ENCODE measurements at places on chromosomes 6 and 20.

GRCh38 chr6:147467428-147467827 is 41.1 kb upstream of the SAMD5 start:
- DNase-seq: no peak

GRCh38 chr6:88290411-88290810 is 124.3 kb upstream of the CNR1 start:
- no peak for DNase-seq

DNA sequence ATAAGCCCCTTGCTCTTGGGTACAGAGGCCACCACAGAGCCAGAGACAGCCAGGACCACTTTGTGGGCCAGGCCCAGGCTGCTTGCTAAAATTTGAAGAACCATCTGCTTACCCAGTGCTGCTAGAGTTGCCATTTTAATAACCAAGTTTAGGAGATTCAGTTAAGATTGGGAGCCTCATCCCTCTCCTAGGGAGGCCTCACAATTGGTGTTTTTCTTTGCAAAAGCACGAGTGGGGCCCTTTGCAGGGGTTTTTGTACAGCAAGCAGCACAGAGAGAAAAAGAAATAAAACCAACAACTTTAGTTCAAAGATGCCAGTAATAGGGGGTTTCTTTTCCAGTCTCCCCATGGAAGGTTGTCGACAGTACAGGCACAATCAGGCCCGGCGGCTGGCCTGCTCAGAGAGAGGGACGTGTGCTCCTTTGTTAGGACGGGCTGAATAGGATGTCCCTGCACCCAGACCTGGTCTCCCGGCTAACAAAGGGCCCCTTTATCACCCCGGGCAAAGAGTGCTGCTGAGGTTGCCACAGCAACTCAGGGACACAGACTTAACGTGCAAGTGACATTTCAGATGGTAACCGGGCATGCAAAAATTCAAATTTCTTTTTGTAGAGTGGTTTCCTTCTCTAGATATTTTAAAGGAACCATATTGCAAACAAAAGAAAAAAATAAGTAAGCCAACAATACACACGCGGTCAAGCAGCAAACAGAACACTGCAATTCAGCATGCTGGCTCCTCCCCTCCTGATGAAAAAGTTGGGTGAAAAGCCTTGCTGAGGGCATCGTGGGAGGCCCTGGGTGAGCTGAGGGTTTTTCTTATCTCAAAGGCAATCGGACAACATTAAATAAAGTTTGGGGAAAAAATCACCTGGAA is 10.5 kb upstream of the TOX2 start:
- no peak for DNase-seq

DNA sequence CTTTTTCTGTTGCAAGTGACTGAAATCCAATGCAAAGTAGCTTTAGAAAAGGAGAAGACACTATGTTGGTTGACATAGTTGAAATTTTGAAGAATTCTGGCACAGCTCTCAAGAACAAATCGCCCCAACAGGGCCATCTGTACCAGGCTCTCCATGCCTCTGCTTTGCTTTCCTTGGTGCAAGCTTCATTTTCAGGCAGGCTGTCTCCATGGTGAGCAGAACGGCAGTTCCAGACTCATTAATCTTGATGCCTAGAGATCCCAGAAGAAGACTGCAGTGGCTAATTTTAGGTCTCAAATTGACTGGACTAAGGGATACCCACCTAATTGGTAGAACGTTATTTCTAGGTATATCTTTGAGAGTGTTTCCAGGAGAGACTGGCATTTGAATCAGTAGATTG is 950.7 kb upstream of the FLRT3 start:
- DNase-seq: no peak

- DNase-seq: no peak
These were observed 8.7 kb upstream of the PTPRA start for GRCh38 chr20:2864626-2865025.

- DNase-seq: no peak
These were observed 132.2 kb upstream of the RREB1 start for GRCh38 chr6:6975459-6976111.

GRCh38 chr6:6725468-6726209 is 137.1 kb downstream of the LY86 start:
- DNase-seq: no peak

- DNase-seq: no peak
These were observed 517.5 kb downstream of the PREX1 start for GRCh38 chr20:48310305-48310704.

- no peak for DNase-seq
These were observed 26.0 kb downstream of the SLC2A10 start for GRCh38 chr20:46735436-46735835.

GRCh38 chr6:10794239-10794638 is 44.1 kb downstream of the MAK start:
- no peak for DNase-seq

DNA sequence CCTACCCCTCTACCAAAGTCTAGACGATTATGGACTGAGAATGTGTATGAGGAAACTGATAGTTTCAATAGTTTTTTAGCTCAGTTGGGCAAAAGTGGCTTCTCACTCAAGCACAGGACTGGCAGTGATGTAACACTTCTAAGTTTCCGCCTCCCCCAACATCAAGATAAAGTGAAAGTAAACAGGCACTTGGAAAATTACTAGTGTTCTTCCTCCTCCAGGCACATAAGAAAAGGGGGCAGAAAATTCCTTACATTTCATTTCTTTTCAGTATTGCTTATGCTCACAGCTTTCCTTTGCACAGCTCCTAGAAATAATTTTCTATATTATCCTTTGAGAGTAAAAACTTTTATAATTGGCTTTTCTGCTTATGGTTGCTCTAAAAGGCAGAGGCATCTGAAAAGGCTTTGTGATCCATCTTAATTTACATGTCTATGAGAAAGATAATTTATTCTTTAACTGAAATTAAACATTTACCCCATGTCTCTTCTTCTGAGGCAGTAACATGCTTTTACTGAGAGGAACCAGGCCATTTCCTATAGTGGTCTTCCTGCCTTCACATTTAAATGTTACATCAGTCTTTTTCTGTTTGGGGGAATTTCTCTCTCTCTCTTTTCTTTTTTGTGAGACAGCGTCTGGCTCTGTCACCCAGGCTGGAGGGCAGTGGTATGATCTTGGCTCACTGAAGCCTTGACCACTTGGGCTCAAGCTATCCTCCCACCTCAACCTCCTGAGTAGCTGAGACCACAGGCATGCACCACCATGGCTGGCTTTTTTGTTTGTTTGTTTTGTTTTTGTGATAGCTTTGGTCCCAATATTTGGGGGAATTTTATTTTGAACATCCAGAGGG is 65.0 kb upstream of the EEF1A1 start:
- DNase-seq: no peak

DNA sequence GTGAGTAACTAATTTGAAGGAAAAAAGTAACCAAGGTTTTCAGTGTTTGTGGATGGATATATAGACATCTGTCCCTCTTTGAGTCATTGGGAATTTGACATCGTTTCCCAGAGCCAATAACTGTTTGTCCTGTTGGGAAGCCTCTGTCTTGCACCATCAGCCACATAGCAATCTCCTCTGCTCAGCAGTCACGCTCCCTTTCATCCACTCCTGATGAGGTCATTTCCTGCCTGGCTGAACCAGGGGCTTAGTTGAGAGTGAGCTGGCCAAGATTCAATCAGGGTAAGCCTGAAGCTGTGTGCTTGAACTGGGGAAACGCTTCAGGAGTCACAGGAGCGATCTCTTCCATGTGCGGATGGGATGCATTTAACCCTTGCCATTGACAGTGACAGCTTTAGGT is 121.5 kb upstream of the FOXQ1 start:
- DNase-seq: no peak

DNA sequence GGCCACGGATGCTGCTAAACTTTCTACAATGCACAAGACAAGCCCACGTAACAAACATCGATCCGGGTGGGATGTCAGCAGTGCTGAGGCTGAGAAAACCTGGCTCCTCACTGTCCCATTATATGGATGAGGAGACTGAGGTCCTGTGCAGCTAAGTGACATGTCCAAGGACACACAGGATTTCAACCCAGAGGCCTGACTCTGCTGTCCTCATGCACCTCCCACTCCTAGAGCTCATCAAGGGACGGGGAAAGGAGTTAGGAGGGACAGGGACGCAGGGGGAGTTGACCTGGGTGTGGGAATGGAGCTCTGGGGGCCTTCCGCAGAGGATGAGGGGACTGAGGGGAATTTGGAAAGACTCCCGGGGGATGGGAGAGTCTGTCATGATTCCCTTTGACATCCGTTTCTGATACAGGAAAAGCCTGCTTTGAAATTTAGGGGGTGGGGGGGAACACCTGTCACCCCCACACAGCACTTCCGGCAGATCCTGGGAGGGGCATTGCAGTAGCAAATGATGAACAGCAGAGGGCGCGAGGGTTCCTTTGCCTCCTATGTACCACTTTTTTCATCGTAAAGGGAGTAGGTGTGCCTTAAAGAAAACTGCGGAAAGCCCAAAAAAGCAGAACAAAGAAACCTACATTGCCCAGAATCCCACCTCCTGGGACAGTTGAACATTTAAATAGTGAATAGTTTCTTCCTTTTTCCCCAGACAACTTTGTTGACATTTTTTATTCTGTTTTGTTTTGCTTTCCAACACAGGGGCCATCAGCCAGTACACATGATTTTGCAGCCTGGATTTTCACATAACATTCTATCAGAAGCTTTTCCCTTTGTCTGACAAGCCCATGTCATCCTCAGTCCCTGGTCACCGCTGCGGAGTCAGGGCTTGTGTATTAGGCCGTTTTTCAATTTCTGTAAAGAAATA is 48.6 kb downstream of the SLC2A10 start:
- DNase-seq: no peak

DNA sequence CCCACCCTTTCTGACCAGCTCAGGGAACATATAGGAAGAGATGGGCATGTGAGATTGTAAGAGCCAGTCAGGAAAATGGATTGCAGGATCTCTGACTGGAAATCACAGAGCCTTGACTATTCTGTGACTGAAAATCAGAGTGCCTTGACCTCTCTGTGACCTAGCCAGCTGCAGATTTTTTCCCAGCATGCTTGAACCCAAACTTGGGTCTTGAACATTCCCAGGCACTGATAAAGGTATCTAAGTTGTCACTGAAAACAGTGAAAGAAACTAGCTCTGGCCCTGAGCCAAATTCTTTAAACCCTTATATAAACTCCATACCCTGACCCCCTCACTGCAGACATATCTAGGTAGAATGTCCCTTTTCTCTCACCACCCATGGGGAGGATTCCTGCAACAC is 2.3 kb upstream of the ZNF165 start:
- DNase-seq: no peak

DNA sequence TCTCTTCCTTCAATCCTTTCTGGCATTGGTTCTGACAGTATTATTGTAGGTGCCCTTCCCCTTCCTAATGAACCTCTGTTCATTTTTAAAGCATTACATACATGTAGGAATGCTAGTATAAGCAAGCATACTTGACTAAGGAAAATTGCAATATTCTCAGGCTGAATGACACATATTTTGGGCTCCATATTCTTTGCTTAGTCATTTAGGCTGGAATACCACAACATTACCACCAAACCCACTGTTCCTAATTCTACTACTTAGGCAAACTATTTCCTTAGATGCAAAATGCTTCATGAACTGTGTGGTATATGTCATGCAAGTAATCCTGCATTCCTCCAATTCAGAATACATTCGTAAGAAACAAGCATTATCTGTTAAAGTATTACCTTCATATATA is 113.9 kb downstream of the PRDM1 start:
- no peak for DNase-seq

- no peak for DNase-seq
These were observed 234.7 kb downstream of the BTBD9 start for GRCh38 chr6:38404900-38405556.

DNA sequence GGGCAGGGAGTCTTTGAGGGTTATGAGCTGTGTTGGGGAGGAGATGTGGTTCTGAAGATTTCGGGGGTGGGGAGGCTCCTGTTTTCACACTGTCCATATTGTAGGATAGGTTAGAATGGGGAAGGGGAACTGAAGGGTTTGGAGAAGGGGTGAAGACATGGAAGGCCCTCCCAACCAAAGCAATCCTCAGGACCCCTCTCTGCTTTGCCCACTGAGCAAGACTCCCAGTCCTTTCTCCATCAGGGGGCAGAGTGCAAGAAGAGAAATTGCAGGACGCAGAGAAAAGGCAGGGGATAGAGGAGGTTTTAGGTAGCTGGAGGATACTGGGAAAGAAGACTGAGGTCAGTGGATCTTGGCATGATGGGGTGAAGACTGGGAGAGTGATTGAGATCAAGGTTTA is 3.9 kb downstream of the SYNGAP1 start:
- no peak for DNase-seq

DNA sequence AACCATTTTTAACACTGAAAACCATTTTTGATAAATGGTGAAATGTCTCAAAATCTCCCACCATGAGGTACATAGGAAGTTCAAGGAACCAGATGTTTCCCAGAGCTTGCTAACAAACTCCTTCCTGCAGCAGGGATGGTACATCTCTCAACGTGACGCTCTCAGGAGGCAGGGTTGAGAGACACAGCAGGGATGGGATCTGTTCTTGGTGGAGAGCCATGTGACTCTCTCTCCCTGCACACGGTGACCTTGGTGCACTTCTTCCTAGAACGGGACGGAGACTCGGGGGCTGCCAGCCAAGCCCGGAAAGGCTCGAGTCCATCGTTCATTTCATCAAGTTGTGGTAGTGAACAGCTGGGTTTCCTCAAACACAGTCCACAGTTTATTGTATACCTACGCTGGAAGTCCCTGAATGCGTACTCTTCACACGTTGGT is 94.2 kb downstream of the FAM50B start:
- no peak for DNase-seq

GRCh38 chr6:132131758-132132157 is 180.6 kb upstream of the CCN2 start:
- no peak for DNase-seq

- no peak for DNase-seq
These were observed 111.9 kb downstream of the MAP3K4 start for GRCh38 chr6:161103475-161103874.

GRCh38 chr6:33589731-33590530 is 9.9 kb upstream of the BAK1 start:
- no peak for DNase-seq

DNA sequence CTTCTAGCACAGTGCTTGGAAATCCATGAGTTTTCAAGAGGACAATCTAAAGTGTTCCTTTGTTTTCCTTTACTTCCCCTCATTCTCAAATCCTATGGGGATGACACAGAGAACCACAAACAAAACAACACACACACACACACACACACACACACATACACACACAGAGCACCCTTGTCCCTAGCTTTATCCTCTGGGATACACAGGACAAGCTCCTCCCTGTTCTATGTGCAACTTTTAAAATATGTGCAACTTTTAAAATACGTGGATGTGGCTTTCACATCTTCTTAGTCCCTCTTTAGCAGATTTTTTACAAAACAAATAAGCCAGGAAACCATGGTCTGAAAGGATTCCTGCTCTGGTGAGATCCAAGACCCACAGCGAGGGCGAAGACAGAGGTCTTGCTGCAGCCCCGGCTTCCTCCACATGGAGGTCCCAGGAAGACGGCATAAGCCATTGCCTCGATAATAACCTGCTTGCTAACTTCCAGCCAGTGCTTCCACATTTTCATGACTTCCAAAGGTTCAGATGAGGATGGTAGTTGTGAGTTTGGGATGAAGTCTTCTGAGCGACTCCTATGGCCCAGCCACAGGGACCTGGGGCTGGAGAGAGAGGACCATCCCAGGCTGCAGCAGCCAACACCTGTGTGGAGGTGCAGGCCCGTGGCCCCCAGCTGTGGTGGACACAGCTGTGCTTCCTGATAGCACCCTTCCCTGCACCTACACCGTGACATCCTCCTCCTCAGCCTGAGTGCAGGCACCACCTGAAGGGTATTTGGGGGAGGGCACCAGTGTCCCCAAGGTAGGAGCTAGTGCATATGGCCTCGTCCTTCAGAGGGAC is 62.8 kb upstream of the CD93 start:
- no peak for DNase-seq

Measured in activated CD8-positive, alpha-beta memory T cell treated with anti-CD3 and anti-CD28 coated beads for 1 hour (primary cell).